NCI-H1092 (cell line): ENCODE measurements at places on chromosomes 16 and 17.

DNA sequence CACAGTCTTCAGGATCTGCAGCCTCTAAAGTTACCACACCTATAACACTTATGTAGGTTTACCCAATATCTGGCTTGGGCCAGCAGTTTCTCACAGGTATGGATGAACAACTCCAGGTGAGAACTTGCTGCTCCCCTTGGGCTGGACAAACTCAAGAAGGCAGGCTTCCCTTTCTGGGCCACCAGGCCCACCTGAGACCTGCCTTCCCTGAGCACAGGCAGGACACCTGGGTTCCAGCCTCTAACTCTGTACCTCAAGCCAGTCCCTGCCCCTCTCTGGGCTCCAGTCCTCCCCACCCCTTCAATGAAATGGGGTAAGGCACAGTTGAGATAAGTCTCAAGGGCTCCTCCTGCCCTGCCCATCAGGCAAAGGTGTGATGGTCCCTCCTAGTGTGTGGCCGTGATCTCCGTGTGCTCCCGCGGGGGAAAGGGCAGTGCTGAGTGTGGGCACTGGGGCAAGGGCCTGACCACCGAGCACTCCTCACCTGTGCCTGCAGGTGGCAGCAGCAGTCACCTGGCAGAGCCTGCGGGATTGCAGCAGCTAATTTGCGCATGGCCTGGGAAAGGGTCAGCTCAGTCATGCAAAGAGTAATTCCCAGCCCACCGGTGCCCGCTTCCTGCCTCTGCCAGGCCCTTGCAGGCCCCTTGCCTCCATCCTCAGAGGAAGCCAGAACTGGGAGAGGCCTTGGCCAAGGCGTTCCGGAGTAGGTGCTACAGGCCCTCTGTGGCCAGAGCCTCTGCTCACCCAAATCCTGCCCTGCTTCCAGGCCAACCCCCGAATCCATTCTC lies 28.2 kb upstream of the ADGRG1 start:
- DNase-seq = peak; percentile 39

DNA sequence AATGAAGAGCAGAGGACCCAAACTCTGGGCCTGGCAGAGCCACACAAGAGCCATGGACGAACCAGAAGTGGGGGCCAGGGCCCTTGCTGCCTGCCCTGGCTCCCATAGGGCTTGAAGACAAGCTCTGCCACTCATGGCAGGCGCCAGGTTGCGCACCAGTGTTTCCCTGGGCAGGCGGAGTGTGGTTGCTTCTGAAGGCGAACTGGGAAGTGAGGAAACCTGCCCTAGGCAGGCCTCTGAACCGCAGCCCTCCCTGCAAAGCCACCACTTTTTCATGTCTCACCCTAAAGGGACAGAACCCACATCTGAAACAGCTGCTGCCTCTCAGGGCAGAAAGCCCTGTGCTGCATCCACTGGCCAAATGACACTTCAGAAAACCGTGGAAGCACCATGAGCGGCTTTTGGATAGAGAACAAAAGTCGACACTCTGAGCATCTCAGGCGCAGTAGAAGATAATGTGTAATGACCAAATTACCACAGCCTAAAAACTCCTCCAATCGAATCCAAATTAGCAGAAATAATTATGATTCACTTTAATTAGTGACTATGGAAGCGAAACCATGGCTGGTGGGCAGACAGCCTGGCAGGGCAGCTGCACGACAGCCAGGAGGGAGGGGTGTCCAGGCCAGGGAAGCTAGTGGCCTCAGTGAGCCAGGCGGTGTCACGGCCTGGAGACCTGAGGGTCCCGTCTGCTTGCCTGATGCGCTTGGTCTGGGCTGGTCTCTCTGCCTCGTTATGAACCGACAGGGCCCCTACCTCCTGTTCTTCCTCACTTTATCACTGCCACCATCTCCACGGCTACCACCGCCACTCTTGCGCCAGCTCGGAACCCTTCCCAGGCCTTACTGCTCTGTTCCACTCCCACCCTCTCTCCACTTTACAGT lies 59.1 kb downstream of the PRMT7 start:
- no peak for DNase-seq

DNA sequence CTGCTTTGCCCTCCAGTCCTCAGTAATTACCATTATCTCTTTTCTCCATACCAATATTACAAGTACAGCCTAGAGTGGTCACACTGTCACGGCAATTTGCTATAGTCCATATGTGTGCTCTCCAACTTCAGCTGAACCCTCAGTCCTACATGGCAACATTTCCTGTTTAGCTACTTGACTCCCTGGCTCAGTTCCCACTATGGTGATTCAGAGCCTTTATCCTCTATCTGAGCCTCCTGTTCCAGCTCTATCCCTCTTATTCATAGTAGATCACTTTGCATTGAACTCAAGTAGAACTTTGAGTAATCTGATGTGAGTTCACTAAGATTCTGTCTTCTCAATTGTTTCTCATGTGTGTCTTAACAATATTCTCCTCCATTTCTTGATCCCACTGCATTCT lies 43.7 kb upstream of the GOSR1 start:
- DNase-seq = peak; percentile 53

DNA sequence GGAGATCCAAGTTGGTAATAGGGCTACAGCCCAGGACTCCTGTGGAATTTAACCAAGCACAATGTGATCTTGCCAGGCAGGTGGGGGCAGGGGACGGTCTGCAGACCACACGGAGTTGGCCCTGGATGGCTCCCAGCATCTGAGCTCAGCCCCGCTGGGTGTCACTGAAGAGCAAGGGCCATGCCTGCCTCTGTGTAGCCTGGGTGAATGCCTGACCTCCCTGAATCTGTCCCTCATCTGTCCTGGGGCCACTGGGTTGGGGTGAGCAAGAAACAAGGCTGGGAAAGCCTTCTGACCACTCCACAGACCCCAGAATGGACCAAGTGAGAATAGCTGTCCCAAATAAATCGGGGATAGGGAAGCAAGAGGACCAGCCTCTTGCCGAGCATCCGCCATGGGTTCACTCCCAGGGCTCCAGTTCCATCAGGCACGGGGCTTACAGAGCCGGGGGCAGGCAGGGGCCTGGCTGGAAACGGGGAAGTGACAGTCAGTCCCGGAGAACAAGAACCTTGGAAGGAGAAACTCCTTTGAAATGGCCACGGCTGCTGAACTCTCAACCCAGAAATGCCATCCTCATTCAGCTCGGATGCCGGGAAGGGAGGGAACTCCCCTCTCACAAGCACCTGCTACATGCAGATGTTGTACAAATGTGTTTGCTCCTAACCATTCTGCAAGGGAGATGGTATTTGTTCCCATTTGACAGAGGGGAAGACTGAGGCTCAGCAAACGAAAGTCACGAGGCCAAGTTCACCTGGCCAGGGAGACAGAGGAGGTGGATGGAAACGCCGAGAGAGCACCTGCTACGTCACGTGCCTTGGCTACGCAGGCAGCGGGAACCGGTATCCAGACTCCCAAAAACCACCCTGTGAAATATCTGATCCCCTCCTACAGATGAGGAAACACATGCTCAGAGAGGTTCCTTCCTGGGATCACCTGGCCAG lies 50.0 kb downstream of the RMI2 start:
- DNase-seq = no peak

DNA sequence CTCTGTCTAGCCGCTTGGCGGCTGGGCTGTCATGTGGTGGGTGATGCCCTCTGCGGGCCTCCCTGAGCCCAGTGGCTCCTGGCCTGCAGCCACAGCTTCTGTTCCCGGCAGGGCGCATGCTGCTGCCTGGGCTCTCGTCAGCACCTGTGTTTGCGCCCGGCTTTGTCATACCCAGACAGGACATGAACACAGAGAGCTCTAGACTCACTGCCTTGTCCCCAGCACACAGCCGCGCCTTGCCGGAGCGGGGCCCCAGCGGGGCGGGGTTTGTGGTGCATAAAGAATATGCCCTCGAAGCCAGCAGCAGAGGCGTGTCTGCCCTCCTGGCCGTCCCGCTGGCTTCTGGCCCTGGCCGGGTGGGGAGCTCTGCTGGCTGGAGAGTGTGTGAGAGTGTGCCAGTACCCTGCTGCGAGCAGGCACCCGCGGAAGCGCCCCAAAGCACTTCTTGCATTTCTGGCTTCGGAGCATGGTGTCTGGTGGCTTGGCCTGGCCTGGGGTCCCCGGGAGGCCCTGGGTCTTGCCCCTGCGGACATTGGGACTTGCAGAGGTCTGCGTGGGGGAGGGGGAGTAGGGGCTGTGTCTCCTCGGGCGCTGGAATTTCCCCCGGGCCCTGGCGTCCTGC lies 14.4 kb downstream of the ASPSCR1 start:
- peak; percentile 57 for DNase-seq

DNA sequence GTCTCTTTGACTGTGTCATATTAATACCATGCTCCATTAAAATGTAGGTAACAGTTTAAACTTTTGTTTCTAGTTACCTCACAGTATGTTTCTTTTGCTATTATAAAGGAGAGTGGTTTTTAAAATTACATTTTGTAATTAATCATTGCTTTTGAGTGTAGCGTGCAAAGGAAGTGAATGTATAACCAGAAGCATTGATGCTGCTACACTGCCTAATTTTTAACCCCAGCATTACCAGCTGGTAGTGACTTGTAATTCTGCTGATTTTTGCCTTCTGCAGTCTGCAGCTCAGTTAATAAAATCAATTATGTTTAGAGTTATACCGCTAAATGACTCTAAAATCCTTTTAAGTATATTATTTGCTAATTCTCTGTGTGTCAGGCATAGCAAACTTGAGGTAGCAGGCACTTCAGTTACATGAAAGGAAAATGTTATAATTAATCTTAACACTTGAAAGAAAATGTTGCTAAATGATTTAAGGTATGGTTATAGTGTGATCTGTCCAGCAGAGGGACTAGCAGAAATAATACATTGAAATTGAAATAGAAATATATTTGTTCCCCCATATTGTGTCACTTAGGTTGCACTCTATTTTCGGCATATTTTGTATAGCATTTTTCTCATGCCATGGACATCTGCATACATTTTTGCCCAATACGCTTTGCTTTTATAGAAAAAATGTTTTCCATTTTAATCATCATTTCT lies 388.5 kb downstream of the CNTNAP4 start:
- DNase-seq = no peak

- DNase-seq = no peak
Measured at GRCh38 chr16:21663889-21664647, at the start of gene OTOA. Gene OTOA (plus strand): TSS chr16:21663968. CDS start chr16:21678515, 14,547 bp downstream.

DNA sequence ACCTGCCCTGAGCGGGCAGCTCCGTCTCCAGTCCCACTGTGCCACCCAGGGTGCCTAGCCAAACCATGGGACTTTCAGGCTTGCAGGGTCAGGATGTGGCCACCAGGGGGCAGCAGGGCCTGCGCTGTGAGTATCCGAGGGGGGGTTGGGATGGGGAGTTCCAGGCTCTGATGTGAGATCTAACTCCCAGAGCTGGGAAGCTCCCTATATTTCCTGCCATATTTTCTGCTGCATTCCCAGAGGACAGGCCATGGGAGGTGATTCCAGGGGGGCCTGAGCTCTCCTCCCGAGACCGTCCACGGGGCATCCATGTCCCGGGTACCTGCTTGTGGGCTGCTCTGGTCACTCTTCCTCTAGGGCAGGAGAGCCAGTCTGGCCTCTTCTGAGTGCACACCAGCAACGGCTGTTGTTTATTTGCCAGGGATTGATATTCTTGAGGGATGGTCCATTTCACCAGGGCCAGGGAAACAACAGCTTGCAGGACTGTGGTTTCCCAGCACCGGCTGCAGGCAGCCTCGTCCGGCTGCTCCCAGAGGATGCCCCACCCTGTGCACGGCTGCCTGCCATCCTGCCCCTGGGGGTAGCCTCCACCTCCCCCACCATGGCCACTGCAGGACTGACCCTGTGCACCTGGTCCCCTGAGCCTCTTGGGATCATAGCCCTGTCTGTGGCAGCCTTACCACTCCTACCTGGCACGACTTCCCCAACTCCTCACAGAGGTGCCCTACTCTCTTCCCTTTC lies 1.2 kb downstream of the GPR142 start:
- DNase-seq = peak; percentile 51

- DNase-seq = no peak
Measured at GRCh38 chr16:71811261-71811803, 2.7 kb upstream of the AP1G1 start.

- DNase-seq = no peak
Measured at GRCh38 chr17:35944151-35944550, 638 bp upstream of the LYZL6 start.

GRCh38 chr16:12390644-12391043 lies 413.0 kb downstream of the CPPED1 start:
- no peak for DNase-seq

GRCh38 chr17:66655861-66656260 lies 179.1 kb upstream of the CACNG5 start:
- no peak for DNase-seq

DNA sequence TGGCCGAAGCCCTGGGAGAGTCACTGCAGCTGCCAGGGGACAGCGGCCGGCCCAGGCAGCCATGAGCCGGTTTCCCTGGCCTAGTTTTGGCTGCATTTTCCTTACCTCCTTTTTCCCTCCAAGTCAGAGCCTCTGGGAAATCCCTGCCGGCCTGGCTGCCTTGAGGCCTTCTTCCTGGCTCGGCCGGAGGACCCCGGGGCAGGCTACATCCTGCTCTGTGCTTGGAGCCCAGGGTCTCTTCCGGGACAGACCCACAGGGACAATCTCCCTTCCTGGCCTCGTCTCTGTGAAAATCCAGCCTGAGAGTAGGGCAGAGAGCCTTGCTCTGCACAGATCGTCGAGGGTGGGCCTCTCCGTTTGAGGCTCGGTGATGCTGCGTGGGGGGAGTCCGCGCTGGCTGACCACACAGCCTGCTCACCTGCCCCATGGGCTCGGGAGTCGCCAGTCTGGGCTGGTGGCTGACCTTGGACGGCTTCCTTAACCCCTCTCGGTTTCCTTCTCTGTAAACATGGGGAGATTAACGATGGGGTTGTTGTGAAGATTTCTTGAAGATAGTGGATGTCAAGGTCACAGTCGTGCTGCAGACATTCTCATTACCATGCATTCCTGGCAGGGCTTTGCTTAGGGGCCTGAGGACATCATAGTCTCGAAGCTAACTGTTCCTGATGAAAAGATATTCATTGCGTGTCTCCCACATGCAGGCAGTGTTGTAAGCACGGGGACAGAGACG lies 34.8 kb upstream of the CIBAR2 start:
- no peak for DNase-seq

DNA sequence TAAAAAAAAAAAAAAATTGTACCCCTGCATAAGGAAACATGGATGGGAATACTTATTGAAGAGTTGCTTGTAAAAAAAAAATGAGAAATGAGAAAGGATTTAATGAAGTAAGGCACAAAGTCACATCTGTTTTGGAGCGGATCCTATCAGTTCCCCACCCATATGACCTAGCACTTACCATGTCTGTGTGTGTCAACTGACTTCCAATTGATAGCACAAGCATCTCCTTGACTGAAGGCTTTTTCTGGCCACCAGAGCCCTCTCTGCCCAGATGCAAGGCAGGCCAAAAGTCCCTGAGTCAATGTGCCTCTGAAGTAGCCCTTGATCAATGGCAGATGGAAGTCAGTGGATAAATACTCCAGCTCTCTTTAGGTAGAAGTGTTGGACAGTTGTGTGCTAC lies 13.4 kb upstream of the NLK start:
- DNase-seq = no peak
